Fibroblast of skin of right quadriceps (primary cell): ENCODE measurements at places on chromosomes 7 and 10.

DNA sequence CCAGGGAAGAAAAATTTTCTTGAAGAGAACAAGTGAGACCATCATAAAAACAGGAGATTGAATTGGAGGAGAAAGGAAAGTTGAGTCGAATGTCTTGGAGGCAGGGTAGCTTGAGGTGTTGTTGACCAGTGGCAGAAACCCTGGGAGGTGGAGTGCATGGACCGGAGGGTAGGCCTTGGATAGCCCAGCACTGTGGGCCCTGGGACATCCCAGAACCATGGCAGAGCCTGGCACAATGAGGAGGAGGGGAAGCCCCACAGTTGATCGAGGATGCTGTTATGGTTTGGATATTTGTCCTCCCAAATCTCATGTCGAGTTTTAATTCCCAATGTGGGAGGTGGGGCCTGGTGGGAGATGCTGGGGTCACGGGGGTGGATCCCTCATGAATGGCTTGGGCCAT lies 157.1 kb downstream of the ITGA8 start:
- no peak for DNase-seq

GRCh38 chr7:138092486-138093028 lies 16.3 kb downstream of the AKR1D1 start:
- DNase-seq: no peak

- peak; percentile 50 for DNase-seq
Measured at GRCh38 chr10:85557077-85557476, 809.5 kb downstream of the GRID1 start.

DNA sequence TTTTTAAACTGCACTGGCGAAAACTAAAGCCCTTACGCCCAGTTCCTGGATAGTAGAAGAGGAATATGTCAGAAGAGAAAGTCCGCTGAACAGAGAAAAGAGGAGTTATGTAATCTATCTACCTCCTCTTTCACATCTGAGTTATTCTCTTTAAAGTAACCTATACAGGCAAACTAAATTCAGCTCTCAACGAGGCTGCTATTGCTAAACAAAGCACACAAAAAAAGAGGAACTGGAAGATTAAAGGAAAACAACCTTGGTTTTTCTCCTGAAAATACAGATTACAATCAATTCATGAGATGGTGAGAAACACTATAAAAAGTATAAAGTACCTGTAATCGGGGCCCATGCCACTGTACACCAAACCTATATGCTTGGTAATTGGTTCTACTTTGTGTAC lies 5.8 kb downstream of the PSMA2 start:
- DNase-seq: no peak

DNA sequence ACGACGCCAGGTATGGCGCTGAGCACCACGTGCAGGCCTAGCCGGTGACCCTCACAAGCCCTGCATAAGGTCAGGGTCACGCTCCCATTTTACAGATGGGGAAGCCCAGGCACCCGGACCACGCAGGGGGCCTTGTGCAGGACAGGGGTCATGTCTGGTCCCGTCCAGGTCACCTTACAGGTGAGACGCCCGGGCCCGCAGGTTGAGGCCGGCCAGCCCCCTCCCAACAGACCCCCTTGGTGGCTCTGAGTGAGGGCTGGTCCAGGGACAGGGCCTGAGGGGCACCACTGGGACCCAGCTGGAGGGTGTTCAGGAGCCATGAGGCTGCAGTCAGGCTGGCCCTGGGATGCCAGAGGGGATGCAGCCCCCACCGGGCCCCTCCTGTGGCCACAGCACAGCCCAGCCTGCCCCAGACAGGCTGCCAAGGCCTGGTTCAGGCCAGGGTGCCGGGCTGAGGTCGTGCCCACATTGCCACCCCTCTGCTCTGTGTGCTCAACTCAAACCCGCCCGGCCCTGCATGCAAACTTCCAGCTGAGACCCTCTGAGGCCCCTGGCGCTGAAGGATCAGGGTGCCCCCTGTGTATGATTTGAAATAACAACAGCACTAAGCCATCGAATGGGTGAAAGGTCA lies 69.0 kb downstream of the PWWP2B start:
- no peak for DNase-seq
